ENCODE measurements at places on chromosomes 12 and 14.

- peaks cover 45% of the 10 kb centered on the region for H3K4me1 ChIP-seq
- H3K27me3 ChIP-seq, result no peaks in the 10 kb centered on the region
- peak overlapping the region; percentile 78 for H3K4me3 ChIP-seq
- peaks cover 19% of the 10 kb centered on the region for H3K36me3 ChIP-seq
- H3K27ac ChIP-seq, result peak overlapping the region; percentile 42
These were observed 1.1 kb downstream of the MLXIP start for GRCh38 chr12:122079532-122080081.

DNA sequence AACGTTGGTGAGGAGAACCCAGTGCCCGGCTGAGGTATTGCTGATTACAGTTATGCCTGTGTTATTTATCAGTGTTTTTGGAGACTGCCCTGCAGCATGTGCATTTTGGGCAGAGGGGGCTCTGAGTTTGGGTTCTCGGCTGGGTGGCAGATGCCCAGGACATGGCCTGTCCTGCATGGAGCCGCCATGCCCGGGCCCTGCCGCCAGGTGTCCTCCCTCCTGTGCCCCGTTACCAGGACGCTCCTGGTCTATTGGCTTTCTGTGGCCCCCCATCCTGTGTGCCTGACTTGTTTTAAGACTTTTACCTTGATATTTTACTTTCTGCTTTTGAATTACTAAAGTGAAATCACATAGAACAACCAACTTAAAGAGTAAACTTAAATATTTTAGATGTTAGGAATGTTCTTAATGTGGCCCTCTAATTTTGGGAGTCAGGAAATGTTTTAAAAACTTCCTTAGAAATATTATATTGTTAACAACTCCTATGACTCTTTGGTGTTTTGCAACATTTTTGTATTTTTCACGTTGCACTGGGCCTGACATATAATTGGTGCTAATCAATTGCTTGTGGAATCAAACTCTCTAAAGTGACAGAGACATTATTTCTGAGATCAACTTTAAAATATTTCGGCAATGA, 51.8 kb downstream of the PRIMA1 start:
- H3K4me3 ChIP-seq, result no peak overlapping the region
- no peaks in the 10 kb centered on the region for H3K36me3 ChIP-seq
- no peak overlapping the region for H3K27ac ChIP-seq
- peaks cover 1% of the 10 kb centered on the region for H3K27me3 ChIP-seq

DNA sequence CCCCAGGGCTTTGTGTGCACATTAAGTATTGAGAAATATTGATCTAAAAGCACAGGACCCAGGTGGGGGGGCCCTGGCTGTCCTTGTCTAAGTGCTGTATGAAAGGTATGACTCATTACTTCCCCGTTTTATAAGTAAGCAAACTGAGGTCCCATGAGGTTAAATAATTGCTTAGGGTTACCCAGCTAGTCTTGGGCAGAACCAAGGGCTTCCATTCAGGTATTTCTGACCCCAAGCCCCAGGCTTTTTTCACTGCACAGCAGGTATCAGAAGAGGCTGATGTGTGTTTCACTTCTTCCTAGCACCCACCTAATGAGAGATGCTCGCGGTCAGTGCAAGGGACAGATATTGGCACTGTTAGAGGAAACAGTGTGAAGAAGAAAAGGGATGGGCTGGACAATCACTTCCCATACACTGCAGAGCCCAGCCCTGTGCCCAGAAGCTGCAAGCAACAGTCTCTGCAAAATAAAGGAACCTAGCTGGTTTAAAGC, 4.7 kb upstream of the TC2N start:
- H3K27me3 ChIP-seq, result no peaks in the 10 kb centered on the region
- peak overlapping the region; percentile 44 for H3K4me3 ChIP-seq
- no peaks in the 10 kb centered on the region for H3K36me3 ChIP-seq
- peak; percentile 79 for DNase-seq
- peaks cover 88% of the 10 kb centered on the region for H3K4me1 ChIP-seq
- H3K27ac ChIP-seq, result peak overlapping the region; percentile 87

DNA sequence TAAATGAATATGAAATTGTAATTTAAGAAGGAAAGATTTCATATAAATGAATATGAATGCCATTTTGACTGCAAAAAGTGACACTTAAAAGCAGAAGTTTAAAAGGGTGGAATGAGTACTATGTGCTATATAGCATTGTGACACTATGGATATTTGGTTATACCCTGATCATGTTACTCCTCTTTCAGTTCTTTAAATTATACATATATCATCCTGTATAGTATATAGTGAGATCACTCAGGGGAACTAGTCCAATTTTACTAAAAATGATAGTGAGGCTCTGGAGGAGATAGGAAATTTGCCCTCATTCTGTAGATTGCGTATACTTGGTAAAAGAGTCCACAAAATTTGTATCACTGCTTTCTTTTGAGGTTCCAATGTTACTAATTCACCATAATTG, 155.7 kb upstream of the BTG1 start:
- no peak overlapping the region for H3K27ac ChIP-seq
- DNase-seq, result no peak
- H3K27me3 ChIP-seq, result no peaks in the 10 kb centered on the region
- H3K4me3 ChIP-seq, result no peak overlapping the region
- H3K36me3 ChIP-seq, result peaks cover 3% of the 10 kb centered on the region

DNA sequence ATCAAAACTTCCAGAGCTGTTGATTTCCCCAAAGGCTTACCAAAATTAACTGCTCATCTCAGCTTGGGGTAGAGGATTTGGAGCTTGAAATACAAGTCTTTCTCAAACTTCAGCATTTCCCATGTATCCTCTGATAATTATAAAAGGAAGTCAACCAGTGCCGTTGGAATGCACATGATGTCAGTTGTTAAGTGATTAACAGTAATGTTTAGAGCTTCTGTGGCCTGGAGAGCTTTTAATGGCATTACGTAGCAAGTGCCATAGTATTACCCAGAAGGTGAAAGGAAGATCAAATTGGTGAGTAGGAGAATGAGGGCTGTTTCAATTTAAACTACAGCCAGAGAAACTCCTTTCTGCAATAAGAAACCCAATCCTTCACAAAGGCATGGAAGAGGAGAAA, 62.5 kb upstream of the PTPRR start:
- no peak overlapping the region for H3K4me3 ChIP-seq
- H3K4me1 ChIP-seq, result no peaks in the 10 kb centered on the region
- H3K27me3 ChIP-seq, result no peaks in the 10 kb centered on the region
- no peak for DNase-seq
- H3K36me3 ChIP-seq, result no peaks in the 10 kb centered on the region

- H3K4me1 ChIP-seq, result no peaks in the 10 kb centered on the region
- H3K27me3 ChIP-seq, result peaks cover 5% of the 10 kb centered on the region
- peaks cover 2% of the 10 kb centered on the region for H3K36me3 ChIP-seq
- no peak overlapping the region for H3K4me3 ChIP-seq
- no peak for DNase-seq
These were observed 99.5 kb downstream of the KIF26A start for GRCh38 chr14:104237651-104238423.

GRCh38 chr12:88985631-88986030, 366.7 kb downstream of the DUSP6 start:
- peaks cover 7% of the 10 kb centered on the region for H3K27me3 ChIP-seq
- H3K27ac ChIP-seq, result no peak overlapping the region
- H3K36me3 ChIP-seq, result no peaks in the 10 kb centered on the region

GRCh38 chr12:47868552-47869031, 36.2 kb downstream of the VDR start:
- H3K36me3 ChIP-seq, result peaks cover 77% of the 10 kb centered on the region
- no peak for DNase-seq
- peaks cover 57% of the 10 kb centered on the region for H3K4me1 ChIP-seq
- H3K27ac ChIP-seq, result peak overlapping the region; percentile 90
- no peaks in the 10 kb centered on the region for H3K27me3 ChIP-seq
- H3K4me3 ChIP-seq, result no peak overlapping the region

DNA sequence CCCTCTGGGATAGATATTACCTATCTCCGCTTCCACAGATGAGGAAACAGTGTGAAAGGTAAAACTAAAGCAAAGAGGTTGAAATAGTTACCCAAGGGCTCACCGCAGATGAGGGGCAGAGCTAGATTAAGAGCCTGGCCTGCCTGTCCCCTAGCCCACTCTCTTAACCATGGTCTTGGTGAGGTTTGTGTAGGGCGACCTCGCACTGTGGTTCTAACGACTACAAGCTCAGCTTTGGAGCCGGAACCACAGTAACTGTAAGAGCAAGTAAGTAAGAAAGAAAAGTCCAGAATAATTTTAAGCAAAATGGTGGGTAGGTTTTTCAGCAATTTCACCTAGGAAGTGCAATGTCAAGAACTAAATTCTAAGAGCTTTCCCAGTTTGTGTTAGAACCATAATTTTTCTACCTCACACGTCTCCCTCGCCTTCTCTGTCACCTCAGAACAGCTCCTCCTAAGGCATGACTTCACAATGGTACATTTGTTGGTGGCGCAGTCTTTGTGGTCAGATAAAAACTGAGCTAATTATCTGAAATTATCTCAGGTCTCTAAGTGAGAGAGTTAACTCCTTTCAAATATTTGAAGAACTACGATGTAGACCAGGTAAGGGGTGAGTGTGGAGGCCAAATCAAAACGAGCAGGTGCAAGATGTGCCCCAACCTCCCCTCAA, 64.8 kb downstream of the DAD1 start:
- H3K4me1 ChIP-seq, result peaks cover 69% of the 10 kb centered on the region
- peak; percentile 33 for DNase-seq
- no peaks in the 10 kb centered on the region for H3K27me3 ChIP-seq
- H3K27ac ChIP-seq, result peak overlapping the region; percentile 96
- peaks cover 97% of the 10 kb centered on the region for H3K36me3 ChIP-seq

GRCh38 chr12:57897286-57897974, 43.9 kb upstream of the ATP23 start:
- DNase-seq, result no peak
- peak overlapping the region; percentile 64 for H3K4me3 ChIP-seq
- H3K27me3 ChIP-seq, result no peaks in the 10 kb centered on the region
- no peaks in the 10 kb centered on the region for H3K36me3 ChIP-seq
- H3K4me1 ChIP-seq, result peaks cover 56% of the 10 kb centered on the region
- H3K27ac ChIP-seq, result peak overlapping the region; percentile 100

- H3K36me3 ChIP-seq, result peaks cover 6% of the 10 kb centered on the region
- peaks cover 10% of the 10 kb centered on the region for H3K4me1 ChIP-seq
- H3K27ac ChIP-seq, result no peak overlapping the region
- no peaks in the 10 kb centered on the region for H3K27me3 ChIP-seq
- H3K4me3 ChIP-seq, result no peak overlapping the region
These were observed 52.0 kb upstream of the PSMA6 start for GRCh38 chr14:35240231-35240630.

- H3K36me3 ChIP-seq, result no peaks in the 10 kb centered on the region
- DNase-seq, result no peak
- H3K27ac ChIP-seq, result no peak overlapping the region
- no peak overlapping the region for H3K4me3 ChIP-seq
- H3K27me3 ChIP-seq, result no peaks in the 10 kb centered on the region
These were observed 215.1 kb downstream of the CACNA1C start for GRCh38 chr12:2267703-2268470.

GRCh38 chr12:115964626-115965025, 312.9 kb downstream of the MED13L start:
- H3K36me3 ChIP-seq, result peaks cover 40% of the 10 kb centered on the region
- DNase-seq, result peak; percentile 32
- no peak overlapping the region for H3K4me3 ChIP-seq
- no peaks in the 10 kb centered on the region for H3K27me3 ChIP-seq

- H3K27me3 ChIP-seq, result no peaks in the 10 kb centered on the region
- H3K4me3 ChIP-seq, result no peak overlapping the region
- peaks cover 34% of the 10 kb centered on the region for H3K36me3 ChIP-seq
- peaks cover 24% of the 10 kb centered on the region for H3K4me1 ChIP-seq
- H3K27ac ChIP-seq, result no peak overlapping the region
These were observed 11.8 kb downstream of the MTERF2 start for GRCh38 chr12:106975098-106975497.

- no peak overlapping the region for H3K27ac ChIP-seq
- H3K4me3 ChIP-seq, result no peak overlapping the region
- peaks cover 13% of the 10 kb centered on the region for H3K4me1 ChIP-seq
- no peaks in the 10 kb centered on the region for H3K36me3 ChIP-seq
- peaks cover 34% of the 10 kb centered on the region for H3K27me3 ChIP-seq
These were observed 3.7 kb downstream of the PRICKLE1 start for GRCh38 chr12:42585841-42586216.

DNA sequence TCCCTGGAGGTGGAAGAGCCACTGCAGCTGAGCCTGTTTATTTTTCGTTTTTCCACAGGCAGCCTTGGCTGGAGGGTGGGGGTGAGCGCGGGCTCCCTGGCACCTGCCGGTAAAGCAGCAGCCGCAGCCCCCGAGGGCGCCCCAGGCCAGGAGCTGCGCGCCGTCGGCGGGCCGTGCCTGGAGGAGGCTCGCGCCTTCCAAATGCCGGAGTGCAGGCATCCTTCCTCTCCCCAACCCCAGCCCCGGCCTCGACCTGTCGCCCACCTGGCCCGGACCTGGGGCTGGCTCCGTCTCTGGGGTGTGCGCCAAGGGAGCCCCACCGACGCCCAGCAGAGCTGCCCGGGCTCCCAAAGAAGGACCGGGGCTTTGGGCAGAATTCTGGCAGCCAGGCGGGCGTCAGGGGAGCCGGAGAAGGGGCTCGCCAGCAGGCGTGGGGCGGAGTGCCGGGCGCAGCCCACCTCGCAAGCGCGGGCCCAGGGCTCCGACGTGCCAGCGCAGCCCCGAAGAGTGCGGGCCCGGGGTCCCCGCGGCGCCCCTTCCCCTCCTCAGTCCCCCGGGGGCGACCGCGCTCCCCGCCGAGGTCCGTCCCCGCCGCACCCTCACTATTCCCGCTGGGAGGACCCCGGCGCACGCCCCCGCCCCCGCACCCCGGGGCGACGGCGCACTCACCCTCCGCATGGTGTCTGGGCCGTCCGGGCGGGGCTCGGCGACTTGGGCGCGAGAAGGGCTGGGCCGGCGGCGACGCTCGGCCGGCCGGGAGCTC, 130.3 kb downstream of the NDUFA12 start:
- H3K27ac ChIP-seq, result no peak overlapping the region
- peaks cover 18% of the 10 kb centered on the region for H3K4me1 ChIP-seq
- H3K4me3 ChIP-seq, result no peak overlapping the region
- no peaks in the 10 kb centered on the region for H3K36me3 ChIP-seq

DNA sequence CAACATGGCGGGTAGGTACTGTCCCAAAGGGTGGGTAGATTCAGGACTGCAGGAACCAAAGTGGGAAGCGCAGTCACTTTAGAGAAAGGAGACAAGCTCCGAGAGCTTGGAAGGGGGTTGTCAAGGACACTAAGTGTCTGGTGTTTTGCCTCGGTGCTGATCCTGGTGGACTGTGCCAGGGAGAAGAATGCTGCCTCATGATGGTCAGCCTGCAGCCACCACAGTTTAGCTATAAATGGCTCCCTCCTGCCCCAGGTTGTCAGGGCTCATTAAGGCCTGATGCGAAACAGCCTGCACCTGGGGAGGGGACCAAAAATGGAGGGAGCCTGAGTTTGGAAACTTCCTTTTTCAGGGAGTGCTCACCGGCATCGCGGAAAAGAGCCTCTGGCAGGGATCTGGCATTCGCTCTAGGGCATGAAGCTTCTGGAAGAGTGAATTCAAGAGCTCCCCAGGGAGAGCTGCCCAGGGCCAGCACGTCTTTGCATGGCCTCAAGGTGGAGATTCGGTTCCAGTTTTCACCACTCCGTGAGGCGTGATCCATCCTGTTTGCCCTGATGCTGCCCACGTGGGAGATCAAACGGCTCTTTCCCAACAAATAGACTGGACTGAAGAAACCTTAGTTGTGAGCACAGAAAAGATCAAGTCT, 164.0 kb downstream of the FOXN3 start:
- no peak overlapping the region for H3K4me3 ChIP-seq
- H3K36me3 ChIP-seq, result peaks cover 67% of the 10 kb centered on the region
- DNase-seq, result no peak
- H3K27me3 ChIP-seq, result no peaks in the 10 kb centered on the region
